Stimulated activated CD4-positive, alpha-beta T cell treated with anti-CD3 and anti-CD28 coated beads, Interleukin-1b, Interleukin-23, amount 100 ng/mL, for 1 hour (primary cell): ENCODE measurements at places on chromosomes 3 and 15.

DNA sequence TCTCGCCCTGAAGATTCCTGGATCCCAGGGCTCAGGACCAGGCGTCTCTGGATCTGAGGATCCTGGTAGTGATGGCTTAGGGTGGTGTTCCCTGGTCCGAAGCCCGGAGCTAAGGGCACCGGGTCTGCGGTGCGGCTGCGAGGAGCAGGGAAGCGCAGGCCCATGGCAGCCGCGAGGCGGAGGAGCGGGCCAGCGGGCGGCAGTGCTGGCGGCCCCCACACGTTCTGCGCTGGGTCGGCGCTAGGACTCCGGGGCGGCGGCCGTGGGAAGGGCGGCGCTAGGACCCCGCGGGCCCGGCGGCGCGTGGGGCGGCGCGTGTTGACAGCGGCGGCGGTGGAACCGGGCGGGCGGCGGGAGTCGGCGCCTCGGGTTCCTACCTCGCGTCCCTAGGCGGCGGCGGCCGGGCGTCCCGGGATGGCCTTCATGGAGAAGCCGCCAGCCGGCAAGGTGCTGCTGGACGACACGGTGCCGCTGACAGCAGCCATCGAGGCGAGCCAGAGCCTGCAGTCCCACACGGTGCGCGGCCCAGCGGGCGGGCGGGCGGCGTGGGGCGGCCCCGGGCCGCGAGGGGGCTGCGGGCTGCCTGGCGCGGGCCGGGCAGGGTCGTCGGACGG is at the start of gene PXK:
Gene PXK (plus strand): TSS at position 318 of the 614 bp plus-strand sequence. CDS start 97 bp downstream, at position 415.
- DNase-seq: peak; percentile 39

DNA sequence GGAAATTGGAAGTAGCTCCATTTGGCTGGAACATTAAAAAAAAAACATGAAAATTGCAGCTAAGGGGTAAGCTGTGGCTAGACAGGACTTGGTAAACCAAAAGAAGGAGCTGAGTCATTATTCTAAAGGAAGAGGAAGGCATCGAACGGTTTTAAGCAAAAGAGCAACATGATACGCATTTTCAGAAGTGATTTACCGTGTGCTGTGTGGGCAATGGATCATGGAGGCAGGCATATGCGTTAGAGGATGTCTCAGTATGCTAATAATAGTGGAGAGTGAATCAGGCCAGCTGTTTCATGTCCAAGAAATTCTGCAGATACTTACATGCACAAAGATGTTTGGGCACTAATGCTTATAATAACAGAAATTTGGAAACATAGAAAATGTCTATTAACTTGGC is 409.1 kb upstream of the ATP11B start:
- DNase-seq: no peak

DNA sequence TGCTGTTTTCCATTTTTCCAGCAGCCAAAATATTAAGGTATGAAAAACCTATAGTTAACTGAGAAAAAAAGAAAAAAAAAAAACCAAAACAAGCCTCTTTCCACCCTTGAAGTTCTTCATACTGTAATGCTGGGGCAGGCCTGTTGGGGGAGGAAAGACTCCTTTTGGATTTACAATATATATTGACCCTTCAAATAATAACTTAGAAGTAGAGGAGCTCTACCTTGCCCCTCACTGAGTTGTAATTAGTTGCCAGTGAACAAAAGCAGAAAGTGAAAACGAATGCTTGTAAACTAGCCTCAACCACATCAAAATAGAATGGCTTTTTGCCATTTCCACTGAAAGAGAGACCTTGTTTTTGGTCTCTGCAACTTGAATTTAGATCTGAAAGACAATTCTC is 326.6 kb downstream of the NR2F2 start:
- DNase-seq: no peak

GRCh38 chr15:45499426-45499825 is 23.1 kb downstream of the SLC30A4 start:
- no peak for DNase-seq

DNA sequence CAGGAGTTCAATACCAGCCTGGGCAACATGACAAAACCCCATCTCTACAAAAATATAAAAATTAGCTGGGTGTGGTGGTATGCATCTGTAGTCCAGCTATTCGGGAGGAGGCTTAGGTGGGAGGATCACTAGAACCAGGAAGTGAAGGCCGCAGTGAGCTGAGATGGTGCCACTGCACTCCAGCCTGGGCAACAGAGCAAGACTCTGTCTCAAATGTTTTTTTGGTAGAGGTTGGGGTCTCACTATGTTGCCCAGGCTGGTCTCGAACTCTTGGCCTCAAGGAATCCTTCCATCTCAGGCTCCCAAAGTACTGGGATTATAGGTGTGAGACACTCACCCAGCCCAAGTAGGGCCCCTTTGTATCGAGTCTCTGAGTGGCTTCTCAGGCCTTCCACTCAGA is 1.9 kb upstream of the IFRD2 start:
- no peak for DNase-seq

GRCh38 chr3:34012102-34012461 is 213.7 kb downstream of the PDCD6IP start:
- no peak for DNase-seq

GRCh38 chr15:99732124-99732750 is 1.0 kb downstream of the LYSMD4 start:
- DNase-seq: no peak

GRCh38 chr15:60355148-60355857 is 42.5 kb downstream of the ANXA2 start:
- DNase-seq: no peak

- DNase-seq: no peak
Measured at GRCh38 chr3:127678611-127679533, 6.1 kb downstream of the ABTB1 start.

- DNase-seq: no peak
Measured at GRCh38 chr3:50807266-50807665, 132.5 kb downstream of the DOCK3 start.

- DNase-seq: no peak
Measured at GRCh38 chr3:36525115-36525801, 145.0 kb downstream of the STAC start.
